T-cell (primary cell): ENCODE measurements at places on chromosomes 1 and 21. TPM values are rescaled to one million over a fixed set of nuclear protein-coding genes. Genes with fewer than 3 reads are reported as not detected.

Gene LHX8
- not detected for total RNA-seq

Gene FCGR1A
- total RNA-seq, result not detected

Gene TRABD2B
- not detected for total RNA-seq

Gene PODN
- total RNA-seq, result not detected

Gene GCSAML
- 0.47 TPM for total RNA-seq

- no peak for DNase-seq
These were observed 90.4 kb downstream of the ROR1 start for GRCh38 chr1:63864224-63864641.

- DNase-seq, result no peak
These were observed 852 bp downstream of the KTI12 start for GRCh38 chr1:52032785-52033131.

DNA sequence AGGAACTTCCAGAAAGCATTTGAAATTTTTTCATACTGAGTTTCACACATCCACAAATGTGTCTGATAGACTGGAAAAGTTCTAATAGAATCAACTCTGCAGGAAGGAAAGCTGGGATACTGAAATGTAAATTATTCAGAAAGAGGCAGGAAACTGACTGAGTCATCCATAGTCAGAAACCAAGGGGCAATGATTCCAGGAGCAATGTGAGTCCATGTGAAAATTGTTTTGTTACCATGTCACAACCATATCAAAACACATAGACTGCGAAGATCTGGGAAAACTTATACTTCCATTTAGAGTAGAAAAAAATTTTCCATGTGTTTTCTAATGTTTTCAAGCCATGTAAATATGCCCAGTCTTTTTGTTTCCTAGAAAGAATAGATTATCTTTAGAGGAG, 142.3 kb upstream of the TMPRSS15 start:
- DNase-seq, result no peak

DNA sequence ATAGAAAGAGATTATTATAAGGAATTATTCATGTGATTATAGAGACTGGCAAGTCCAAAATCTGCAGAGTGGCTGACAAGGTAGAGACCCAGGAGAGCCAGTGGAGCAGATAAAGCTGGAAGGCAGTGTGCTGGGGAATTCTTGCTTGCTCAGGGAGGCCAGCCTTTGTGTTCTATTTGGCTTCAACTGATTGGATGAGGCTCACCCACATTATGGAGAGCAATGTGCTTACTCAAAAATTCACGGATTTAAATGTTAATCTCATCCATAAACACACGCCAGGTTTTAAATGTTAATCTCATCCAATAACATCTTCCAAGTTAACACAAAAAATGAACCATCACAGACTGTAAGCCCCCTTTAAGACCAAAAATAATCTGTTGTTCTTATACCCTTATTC, 30.2 kb upstream of the PHGDH start:
- DNase-seq, result no peak

DNA sequence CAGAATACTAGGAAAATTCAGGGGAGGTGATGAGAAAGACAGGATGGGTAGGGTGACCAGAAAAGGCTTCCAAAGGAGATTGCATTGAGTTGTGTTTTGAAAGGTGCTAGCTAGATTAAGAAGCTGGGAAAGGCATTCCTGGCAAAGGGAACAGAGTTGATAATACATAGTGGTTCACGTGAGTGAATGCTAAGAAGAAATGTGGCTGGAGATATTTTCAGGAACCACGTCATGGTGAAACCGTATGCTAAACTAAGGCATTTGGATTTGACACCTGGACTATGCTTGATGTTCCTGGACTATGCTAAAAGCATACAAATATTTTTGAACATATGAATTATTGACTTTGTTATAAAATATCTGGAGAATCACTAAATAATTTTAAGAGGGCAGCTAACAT, 14.7 kb downstream of the CCDC30 start:
- no peak for DNase-seq

DNA sequence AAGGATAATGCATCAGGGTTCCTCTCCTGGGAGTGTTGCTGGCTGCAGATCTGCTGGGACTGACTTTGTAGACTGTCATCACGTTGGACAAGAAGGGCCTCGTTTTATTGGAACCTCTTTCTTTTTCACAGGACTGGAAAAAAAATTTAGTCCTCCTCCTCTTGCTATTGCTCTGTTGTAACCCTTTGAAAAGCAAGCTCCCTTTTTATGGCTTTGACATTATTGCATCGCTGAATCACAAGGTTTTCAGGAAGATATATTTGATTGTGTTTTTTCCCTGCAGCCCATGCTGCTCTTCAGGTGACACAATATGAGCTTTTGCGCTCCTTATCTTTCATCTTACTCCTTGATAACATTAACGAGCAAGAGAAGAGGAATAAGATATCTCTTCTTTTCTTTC, 290.9 kb downstream of the CAMTA1 start:
- DNase-seq, result no peak

- DNase-seq, result no peak
These were observed 51.8 kb upstream of the GFI1 start for GRCh38 chr1:92538413-92539061.

GRCh38 chr1:246428542-246429308, 78.4 kb downstream of the SMYD3 start:
- DNase-seq, result no peak

DNA sequence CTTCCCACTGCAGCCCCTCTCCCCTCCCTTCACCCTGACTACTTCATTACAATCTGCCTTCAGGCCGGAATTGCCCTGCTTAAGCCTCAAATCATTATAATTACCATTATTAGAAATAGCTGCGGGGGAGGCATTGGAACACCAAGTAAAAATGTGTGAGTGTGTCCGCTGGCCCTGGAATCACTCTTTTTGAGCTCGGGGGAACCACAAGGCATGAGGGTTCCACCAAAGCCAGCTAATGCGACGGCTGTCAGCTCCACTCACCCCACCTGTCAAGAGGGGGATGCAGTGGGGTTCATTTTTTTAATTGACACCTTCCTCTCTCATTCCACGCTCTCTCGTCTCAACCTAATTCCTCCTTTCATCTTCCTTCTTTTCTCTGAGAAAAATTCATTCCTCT, 177.2 kb downstream of the PBX1 start:
- DNase-seq, result no peak

- no peak for DNase-seq
These were observed 112.0 kb downstream of the LRRC40 start for GRCh38 chr1:70093250-70093975.

GRCh38 chr1:31639543-31639942, 5.1 kb downstream of the PEF1 start:
- DNase-seq, result no peak

DNA sequence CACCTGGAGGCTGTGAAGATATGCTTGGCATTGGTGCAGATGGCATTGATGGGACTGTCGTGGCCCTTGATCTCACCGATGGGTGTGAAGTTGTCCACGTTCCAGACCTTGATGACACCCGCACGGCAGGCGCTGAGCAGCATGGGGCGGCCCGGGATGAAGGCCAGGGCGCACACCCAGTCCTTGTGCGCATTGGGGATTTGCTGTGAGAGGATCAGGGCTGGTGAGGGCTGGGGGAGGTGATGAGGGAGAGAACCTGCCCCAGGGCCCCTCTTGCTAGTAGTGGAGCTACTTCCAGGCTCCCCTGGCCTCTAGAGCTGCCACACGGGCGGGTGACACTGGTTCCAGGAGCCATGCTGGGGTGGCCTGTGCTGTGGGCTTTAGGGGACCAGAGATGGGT, 48.8 kb downstream of the KIF21B start:
- DNase-seq, result no peak

DNA sequence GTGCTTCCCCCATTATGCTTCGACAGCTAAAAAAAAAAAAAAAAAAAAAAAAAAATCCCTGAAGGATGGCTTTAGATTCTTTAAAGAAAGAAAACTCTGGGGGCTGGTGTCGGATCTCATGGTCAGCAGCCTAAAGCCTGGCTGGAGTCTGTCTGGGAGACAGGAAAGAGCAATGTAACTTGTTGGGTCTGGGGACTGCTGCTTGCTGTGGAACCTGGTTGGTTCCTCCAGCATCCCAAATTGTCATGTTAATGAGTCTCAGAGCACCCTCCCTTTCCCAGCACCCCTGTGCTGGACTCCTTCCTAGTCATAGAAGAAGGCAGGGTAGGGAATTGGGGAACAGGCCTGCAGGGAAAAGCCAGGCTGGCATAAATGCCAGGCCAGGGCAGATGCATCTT, 3.0 kb downstream of the KCNC4 start:
- DNase-seq, result no peak

- DNase-seq, result no peak
These were observed 139.5 kb downstream of the GLIS1 start for GRCh38 chr1:53599481-53599880.
